ENCODE measurements at places on chromosomes 3 and 15. TPM values are rescaled to one million over a fixed set of nuclear protein-coding genes. Genes with fewer than 3 reads are reported as not detected.

DPPA2 gene
- total RNA-seq, result not detected

TF gene
- total RNA-seq, result 0.11 TPM

ITGA11 gene
- 2.9 TPM for total RNA-seq

PATL2 gene
- total RNA-seq, result 14.1 TPM

TRPM1 gene
- not detected for total RNA-seq

GADL1 gene
- total RNA-seq, result not detected

FBLN2 gene
- total RNA-seq, result 0.05 TPM

GRCh38 chr3:160931474-160931873, 173.7 kb downstream of the B3GALNT1 start:
- peaks cover 2% of the 10 kb centered on the region for H3K27me3 ChIP-seq
- no peak overlapping the region for H3K4me3 ChIP-seq
- H3K4me1 ChIP-seq, result no peaks in the 10 kb centered on the region
- H3K36me3 ChIP-seq, result no peaks in the 10 kb centered on the region
- no peak for DNase-seq

DNA sequence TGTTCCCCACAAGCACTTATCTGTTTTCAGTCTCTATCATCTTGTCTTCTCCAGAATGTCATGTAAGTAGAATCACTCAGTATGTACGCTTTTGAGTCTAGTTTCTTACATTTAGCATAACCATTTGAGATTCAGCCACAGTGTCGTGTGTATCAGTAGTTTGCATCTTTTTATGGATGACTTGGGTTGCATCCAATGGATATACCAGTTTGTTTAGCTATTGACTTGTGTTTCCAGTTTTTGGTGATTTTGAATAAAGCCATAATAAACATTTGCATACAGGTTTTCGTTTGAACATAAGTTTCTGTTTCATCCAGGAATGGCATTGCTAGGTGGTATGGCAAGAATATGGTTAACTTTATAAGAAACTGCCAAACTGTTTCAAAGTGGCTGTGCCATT, 12.1 kb downstream of the GRIP2 start:
- H3K27me3 ChIP-seq, result peaks cover 5% of the 10 kb centered on the region
- H3K4me1 ChIP-seq, result no peaks in the 10 kb centered on the region
- no peaks in the 10 kb centered on the region for H3K36me3 ChIP-seq
- DNase-seq, result no peak
- H3K4me3 ChIP-seq, result no peak overlapping the region

GRCh38 chr3:100155128-100155527, 40.8 kb upstream of the FILIP1L start:
- H3K4me1 ChIP-seq, result peaks cover 9% of the 10 kb centered on the region
- H3K27ac ChIP-seq, result no peak overlapping the region
- peaks cover 57% of the 10 kb centered on the region for H3K36me3 ChIP-seq
- H3K4me3 ChIP-seq, result no peak overlapping the region
- H3K27me3 ChIP-seq, result no peaks in the 10 kb centered on the region

- H3K27ac ChIP-seq, result no peak overlapping the region
- no peaks in the 10 kb centered on the region for H3K27me3 ChIP-seq
These were observed 19.1 kb upstream of the PAK6 start for GRCh38 chr15:40219801-40220200.

DNA sequence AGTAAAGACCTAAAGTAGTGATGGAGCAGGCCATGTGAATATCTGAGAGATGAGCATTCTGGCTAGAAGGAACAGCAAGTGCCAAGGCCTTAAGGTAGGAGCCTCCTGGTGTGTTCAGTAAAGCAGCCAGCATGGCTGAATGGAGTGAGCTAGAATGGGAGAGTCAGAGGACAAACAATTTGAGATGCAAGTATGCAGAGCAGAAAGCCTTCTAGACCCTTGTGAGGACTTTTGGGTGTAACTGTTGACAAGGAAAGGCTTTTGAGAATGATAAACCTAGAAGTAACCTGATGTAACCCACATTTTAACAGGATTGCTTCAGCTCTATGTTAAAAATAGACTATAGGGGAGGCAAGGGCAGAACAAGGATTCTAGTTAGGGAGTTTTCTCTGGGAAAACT, 14.8 kb upstream of the RNF7 start:
- no peaks in the 10 kb centered on the region for H3K36me3 ChIP-seq
- no peak overlapping the region for H3K27ac ChIP-seq
- H3K4me3 ChIP-seq, result no peak overlapping the region
- no peak for DNase-seq
- peaks cover 2% of the 10 kb centered on the region for H3K27me3 ChIP-seq

GRCh38 chr3:88991496-88991895, 115.9 kb upstream of the EPHA3 start:
- H3K27ac ChIP-seq, result no peak overlapping the region
- H3K4me3 ChIP-seq, result no peak overlapping the region
- no peak for DNase-seq
- no peaks in the 10 kb centered on the region for H3K27me3 ChIP-seq

DNA sequence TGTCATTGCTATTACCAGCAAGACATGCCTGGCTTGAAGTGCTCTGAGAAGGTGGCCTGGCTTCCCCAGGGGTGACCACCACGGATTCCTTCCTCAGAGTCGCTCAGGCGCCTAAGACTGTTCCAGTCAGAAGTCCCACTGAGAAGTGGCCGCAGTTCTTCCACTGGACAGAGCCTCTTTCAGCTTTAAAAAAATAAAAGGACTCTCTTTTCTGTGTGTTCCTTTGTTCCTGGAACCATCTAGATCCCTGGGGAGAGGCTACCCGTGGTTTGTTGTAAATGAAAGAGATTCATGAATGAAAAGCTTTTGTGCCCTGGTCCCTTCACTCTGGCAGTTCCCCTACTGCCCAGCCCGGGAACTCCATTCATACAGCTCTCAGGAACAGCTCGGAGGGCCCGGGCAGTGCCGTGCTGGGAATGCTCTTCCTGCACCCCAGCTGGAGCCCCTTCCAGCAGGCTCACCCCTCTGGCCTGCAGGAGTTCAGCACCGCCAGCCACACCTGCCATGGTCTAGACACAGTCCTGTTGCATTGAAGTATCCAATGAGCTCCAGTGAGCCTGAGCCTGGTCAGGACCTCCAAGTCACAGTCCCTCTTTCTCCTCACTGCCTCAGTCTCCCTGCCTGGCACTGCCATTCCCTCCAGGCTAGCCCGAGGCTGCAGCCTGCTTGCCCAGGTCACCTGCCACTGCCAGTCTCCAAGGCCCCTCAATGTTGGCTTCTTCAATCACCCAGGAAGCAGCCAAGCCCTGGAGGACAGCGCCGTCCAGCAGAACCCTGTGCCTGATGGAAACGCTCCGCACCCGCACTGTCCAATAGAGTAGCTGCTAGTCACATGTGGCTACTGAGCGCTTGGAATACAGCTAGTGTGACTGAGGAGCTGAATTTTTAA, 75.4 kb downstream of the XXYLT1 start:
- no peaks in the 10 kb centered on the region for H3K27me3 ChIP-seq
- peaks cover 21% of the 10 kb centered on the region for H3K4me1 ChIP-seq
- H3K36me3 ChIP-seq, result peaks cover 10% of the 10 kb centered on the region

DNA sequence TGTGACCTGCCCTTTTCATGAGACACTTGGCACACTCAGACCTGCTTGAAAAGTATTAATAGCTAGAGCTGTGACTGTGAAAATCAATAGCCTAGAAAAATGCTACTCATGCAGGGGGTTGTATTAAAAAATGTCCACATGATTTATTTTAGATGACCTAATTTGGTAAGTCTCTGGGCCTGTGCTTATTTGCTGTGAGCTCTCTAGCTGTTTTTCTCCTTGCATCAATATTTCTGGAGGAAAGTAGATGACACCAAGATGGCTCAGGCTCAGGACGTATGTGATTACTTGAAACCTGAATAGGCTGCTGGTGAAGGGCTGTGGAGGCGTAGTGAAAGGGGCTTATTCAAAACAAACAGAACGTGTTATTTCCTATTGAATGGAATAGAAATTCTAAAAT, 29.5 kb downstream of the KCNAB1 start:
- H3K4me3 ChIP-seq, result no peak overlapping the region
- peaks cover 4% of the 10 kb centered on the region for H3K27me3 ChIP-seq
- H3K36me3 ChIP-seq, result no peaks in the 10 kb centered on the region
- H3K4me1 ChIP-seq, result no peaks in the 10 kb centered on the region
- no peak for DNase-seq

- no peaks in the 10 kb centered on the region for H3K4me1 ChIP-seq
- H3K4me3 ChIP-seq, result no peak overlapping the region
- no peak for DNase-seq
- no peak overlapping the region for H3K27ac ChIP-seq
These were observed 109.8 kb downstream of the IGF2BP2 start for GRCh38 chr3:185715091-185715490.

DNA sequence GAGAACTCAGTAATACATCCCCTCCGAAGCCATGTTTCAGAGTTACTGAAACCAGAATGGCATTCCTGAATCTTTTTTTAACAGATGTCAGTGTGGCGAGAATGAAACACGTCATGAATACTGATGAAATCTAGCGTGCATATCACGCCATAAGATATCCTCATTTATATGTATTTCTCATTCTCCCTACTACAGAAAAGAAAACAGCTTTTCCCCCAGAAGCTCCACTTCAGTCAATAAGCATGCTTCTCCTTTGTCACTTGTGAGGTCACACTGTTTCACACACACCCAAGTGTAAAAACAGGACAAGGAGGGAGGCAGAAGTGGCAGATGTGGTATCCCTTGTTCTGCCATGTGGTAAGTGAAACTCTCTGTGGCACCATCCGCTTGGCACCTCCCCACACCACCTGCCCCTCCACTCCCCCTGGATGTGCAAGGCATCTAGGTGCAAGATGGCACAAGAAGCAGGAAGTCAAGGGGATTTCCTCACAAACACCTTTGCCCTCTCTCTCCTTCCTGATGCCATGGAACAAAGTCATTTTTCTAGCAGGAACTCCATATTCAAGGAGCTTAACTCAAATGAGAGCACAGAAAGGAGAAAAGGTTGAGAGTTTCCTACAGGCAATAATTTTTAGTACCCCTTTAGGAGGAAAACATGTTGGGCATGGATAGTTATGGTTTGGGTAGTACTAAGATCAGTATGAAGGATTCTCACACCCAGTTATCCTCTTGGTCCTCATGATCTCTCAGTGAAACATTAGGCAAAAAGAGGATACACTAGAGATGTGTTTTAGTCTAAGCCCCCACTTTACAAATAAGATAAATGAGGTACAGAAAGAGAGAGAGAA, 47.5 kb upstream of the FRMD4B start:
- H3K27me3 ChIP-seq, result peaks cover 10% of the 10 kb centered on the region
- H3K4me3 ChIP-seq, result no peak overlapping the region
- peak; percentile 41 for DNase-seq
- peaks cover 41% of the 10 kb centered on the region for H3K4me1 ChIP-seq
- H3K27ac ChIP-seq, result peak overlapping the region; percentile 72
- H3K36me3 ChIP-seq, result no peaks in the 10 kb centered on the region

DNA sequence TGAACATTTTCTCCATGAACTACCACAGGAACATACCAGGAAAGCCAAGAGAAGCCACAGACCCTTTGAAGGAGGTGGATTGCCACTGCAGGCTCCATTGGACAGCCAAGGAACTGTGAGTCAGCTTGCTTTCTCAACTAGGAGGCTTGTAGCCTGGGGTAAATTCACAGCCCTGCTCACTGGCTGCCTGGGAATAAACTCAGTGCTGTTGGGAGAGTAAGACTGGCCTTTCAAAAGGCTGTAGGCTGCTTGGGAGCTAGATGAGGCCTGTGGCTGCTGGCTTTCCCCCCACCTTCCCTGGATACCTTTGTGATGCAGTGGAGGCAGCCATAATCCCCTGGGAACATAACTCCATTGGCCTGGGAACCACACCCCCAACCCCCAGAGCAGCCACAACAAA, 223.5 kb upstream of the RBMS3 start:
- no peak for DNase-seq
- H3K36me3 ChIP-seq, result no peaks in the 10 kb centered on the region

- H3K27ac ChIP-seq, result peak overlapping the region; percentile 77
- DNase-seq, result peak; percentile 71
- no peaks in the 10 kb centered on the region for H3K27me3 ChIP-seq
- H3K4me1 ChIP-seq, result peaks cover 36% of the 10 kb centered on the region
- no peaks in the 10 kb centered on the region for H3K36me3 ChIP-seq
- peak overlapping the region; percentile 52 for H3K4me3 ChIP-seq
These were observed 28.7 kb upstream of the B3GNT5 start for GRCh38 chr3:183224180-183224970.
